ENCODE measurements at places on chromosomes 7 and 10.

GRCh38 chr10:128398118-128398517 lies 271.9 kb upstream of the MKI67 start:
- DNase-seq: no peak

DNA sequence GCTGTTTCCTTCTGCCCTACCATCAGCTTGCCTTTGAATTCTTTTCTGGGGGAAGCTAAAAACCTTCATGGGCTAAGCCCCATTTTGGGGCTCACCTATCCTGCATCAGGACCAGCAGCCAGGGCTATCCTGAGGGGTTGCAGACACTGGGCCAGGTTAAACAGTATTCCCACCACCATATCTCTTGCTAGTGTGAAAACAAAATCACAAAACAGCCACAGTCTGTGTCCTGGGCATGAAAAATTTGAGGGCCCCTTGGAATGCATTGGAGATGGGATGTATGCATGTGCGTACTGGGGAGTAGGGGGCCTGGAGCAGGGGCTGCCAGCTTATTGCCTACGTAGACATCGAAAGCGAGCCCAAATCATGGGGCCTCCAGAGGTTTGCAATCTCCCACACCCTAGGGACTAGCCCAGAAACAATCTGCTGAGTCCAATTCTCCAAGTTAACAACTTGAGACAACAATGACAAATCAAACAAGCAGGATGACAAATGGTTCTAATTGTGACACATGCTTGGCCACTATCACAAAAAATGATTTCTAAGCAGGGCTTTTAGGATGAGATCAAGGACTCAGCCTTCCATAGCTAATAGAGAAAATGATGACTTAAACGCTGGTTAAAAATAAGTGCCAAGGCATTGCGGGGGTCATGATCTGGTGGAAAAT lies 557.1 kb downstream of the KCNMA1 start:
- no peak for DNase-seq

- no peak for DNase-seq
These were observed 52.3 kb upstream of the SEMA3D start for GRCh38 chr7:85239109-85239508.

DNA sequence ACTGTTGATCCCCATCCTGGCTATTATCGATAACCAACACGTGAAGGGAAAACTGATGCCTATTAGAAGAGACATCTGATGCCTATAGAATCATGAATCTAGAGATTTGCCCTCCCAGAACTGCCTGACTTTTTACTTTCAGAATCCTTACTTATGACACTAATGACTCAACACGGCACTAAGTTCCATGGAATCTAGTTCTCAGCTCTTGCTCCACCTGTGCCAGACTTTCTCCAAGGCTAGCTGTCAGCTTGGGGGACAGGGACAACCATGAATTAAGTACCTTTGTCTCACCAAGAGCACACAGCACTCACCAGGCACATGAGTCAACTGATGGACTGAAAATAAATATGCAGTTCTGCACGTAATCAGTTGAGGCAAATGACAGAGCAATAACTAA lies 184.2 kb downstream of the FRMD4A start:
- no peak for DNase-seq

GRCh38 chr7:1211611-1212010 lies 21.1 kb upstream of the UNCX start:
- no peak for DNase-seq

DNA sequence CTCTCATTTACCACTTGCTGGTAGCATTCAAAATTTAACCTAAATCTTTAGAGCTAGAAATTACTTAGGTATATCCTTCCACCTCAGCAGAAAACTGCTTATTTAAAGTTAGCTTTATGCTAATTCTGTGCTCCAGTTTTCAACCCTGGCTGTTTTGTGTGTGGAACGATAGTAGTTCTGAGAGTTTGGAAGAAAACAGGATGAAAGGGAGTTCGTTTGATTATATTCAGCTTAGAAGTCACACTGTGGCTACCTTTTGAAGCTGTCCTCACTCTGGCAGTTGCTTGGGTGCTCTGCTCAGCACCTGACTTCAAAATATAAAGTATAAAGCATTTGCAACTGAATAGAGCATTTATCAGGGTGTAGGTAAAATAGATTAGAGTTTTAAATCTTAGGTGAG lies 2.6 kb upstream of the ASCC1 start:
- no peak for DNase-seq

- DNase-seq: no peak
These were observed 7.4 kb downstream of the TMEM248 start for GRCh38 chr7:66928388-66928787.

DNA sequence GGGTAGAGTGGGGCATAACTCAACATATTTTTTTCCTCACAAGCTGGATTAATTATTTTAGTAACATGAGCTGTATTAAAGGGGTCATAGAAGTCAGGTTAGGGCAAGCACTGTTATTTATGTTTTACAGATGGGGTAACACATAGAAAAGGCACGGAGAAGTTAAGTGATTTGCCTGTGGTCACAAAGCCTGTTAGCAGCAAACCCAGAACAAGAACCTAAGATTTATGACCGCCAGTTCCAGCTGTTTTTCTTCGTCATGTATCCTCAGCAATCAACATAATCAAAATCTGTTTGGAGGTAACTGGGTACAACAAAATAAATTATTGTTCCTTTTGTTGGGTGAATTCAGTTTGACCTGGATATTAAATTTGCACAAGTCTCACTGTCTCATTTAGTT lies 57.2 kb upstream of the BET1 start:
- no peak for DNase-seq

- no peak for DNase-seq
These were observed 142.6 kb upstream of the ASAH2 start for GRCh38 chr10:50393784-50394467.

DNA sequence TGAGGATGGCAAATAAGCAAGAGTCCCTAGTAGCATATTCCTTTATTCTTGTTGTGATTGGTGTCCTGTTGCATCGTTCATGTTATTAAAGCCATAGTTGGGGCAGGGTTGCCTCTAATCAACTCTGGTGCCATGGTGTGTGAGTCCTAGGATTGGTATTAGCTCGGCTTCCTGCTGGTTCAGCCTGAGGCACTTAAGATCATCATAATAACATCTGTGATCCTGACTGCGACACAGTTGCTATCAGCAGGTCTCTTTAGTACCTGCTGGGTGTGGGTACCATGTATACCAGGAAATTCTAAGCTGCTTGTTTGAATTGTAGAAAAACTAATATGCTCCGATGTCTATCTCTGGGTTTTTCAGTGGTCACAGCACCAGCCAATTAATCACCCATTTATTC lies 1.6 kb downstream of the WEE2 start:
- no peak for DNase-seq

DNA sequence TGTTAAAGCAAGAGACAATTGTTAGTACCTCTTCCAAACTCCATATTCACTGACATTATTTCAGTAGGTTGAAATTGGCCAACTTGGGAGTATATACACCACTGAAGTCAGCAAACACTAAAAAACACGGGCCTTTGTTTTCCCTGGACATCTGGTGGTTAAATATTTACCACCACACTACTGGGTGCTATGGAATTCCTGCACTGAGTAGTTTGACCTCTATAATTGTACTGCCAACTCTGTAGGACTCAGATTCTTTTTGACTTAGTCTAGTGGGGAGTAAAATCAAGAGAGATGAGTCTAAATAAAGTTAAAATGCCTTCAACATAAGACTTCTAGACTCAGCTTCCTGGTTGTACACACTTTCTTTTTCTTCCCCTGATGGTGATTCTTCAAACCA lies 41.3 kb upstream of the TES start:
- DNase-seq: no peak

- DNase-seq: no peak
These were observed 126.9 kb downstream of the VIPR2 start for GRCh38 chr7:159017741-159018140.

- DNase-seq: no peak
These were observed 15.2 kb downstream of the ITPRID1 start for GRCh38 chr7:31529103-31529502.

DNA sequence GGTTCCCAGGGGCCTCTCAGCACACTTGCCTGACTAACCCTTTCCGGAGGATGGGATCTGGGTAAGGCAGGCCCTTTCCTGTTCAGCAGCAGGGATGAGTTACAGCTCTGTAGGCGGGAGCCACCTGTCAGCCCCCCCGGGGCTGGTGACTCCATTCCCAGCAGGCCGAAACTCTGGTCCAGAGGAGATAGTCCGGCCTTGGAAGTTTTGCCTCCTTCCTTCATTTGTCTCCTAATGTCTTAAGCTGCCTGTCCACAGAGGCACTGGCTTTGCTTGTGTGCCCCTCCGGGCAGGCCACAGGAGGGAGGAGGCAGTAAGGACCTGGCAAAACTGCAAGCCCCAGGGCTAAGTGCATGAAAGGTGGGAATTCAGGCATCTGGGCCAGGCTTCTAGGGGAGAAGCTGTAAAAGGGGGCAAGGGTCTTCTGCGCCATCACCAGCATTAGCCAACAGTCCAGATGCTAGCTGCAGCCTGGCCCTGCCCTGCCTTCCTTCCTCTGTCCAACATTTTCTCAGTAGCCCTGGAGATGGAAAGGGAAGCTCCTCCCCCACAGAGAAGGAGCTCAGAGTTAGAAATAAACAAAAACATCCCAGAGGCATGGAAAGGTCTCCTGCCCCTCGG lies 1.2 kb downstream of the ADIRF start:
- no peak for DNase-seq

GRCh38 chr10:117135026-117135372 lies 3.1 kb downstream of the VAX1 start:
- no peak for DNase-seq

DNA sequence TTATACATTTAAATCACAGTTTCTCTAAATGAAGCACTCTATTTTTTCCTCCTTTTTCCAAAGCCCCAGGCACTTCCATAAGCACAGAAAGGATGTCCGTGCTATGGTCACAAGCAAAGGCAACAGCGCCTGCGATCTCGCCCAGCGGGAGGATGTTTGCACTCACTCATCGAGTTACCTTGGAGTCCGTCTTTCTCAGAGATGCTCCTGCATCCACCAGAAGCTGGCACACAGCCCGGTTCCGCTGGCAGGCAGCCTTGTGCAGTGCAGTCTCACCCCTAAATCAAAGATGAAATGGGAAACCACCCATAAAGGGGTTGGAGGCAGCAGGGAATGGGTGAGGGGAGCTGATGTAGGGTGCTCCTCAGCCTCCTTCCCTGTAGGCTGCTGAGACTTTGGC lies 51.9 kb upstream of the PTN start:
- DNase-seq: peak; percentile 85

DNA sequence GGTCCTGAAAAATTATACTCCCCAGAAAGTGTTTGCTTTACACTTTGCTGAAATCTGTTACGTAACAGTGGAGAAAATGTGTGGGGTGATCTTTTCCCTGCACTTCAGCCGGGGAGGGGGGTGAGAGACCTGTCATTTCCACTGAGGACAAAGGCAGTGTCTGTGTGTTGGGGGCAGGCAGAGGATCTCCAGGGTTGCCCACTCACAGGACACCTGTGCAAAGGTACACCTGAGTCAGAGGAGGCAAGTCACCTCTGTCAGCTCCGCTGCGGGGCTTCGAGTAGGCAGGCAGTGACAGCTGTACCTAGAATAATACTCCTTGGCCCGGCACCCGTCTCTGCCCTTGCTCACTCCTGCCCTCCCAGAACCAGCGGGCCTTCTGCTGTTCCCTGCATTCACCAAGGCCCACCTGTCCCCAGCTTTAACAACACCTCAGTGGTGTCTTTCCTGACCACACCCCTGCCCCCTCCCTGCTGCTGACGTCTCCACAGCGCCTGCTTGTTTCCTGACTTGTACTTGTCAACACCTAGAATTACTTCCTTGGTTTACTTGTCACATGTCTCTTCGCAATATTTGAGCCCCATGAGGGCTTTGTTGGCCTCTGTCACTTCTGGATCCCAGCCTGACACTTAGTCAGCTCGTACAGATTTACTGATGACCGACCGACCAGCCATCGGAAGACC lies 159.2 kb downstream of the NEURL1 start:
- no peak for DNase-seq

DNA sequence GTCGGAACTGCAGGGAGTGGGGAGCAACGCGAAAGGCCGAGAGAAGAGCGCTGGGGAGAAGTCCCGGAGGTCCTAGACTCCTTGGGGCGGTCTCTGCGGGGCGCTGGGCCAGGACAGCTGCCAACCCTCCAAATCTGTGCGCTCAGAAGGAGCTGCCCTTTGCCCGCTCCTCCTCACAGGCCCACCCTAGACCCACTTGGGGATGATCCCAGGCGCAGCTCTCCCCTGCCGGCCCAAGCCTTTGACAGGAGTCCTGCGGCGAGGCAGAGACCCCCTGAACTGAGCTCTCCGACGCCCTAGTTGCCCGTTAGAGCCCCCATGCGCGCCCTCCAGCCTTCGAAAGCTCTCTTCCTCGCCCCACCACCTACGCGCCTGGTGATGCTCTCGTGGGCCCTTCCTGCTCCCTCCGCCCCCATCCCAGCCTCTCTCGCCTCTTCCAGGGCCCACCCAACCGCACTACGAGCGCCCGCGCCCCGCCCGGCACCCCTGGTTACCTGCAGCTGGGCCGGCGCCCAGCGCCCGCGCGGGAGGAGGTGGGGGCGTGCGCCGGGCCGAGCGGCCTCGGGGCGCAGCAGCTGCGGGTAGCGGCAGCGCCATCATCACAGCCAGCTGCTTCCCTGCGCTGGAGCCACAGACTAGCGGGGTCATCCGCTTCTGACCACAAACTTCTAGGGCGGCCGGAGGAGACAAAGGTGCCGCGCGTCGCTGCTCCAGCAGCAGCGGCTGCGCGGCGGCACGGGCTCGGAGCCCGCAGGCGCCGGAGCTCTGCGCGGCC lies 353.4 kb downstream of the DNAJB6 start:
- DNase-seq: peak; percentile 51

DNA sequence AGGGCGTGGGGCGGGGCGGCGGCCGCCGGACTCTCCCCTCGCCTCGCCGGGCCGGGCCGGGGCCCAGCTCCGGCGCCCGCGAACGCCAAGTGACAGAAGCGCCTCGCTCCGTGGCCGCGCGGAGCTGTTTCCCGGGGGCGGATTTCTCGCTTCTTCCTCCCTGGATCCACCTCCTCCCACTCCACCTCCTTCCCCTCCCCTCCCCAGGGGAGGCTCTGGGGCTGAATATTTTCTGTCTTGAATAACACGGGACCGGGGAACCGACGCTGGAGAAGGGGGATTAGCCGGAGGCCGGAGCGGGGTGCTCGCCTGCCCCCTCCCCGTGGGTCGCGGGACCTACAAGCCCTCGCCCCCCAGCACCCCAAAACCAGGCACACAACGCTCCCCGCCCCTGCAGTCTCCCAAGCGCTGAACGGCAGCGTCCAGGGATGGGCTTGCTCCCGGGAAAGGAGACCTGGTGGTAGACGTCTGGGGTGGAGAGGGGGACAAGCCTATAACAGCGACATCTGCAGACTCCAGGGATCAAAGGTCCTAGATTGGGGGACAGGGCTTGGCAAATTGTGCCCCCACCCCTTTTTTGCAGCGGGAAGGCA lies at the start of gene ARHGAP21:
Gene ARHGAP21 (minus strand): TSS at position 100 of the 593 bp plus-strand sequence. CDS start 1,988 bp downstream, outside the sequence.
- DNase-seq: no peak

- DNase-seq: no peak
These were observed 26.5 kb downstream of the GTF2IRD1 start for GRCh38 chr7:74479961-74480829.

Data from NCI-H1105 (cell line).